ENCODE measurements at places on chromosomes 4 and X. TPM values are rescaled to one million over a fixed set of nuclear protein-coding genes. Genes with fewer than 3 reads are reported as not detected.

DNA sequence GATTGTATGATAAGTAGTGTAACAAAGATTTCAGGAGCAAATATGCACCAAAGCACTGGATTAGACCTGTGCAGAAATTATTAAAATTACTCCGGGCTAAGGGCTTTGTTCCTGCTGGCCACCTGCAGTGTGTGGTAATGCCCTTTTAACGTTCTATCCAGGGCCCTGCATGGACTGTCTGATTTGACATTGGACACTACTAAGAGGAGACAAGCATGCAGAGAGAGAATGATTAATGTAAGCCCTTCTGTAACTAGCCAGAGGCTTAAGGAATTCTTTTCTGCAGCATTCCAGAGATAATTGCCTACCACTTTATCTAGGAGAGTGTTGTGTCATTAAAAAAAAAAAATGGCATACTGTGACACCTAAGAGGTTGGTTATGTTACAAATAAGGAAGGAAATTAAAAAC lies 117.0 kb downstream of the PCDH7 start:
- no peaks in the 10 kb centered on the region for H3K27me3 ChIP-seq
- no peak overlapping the region for H3K4me3 ChIP-seq
- H3K27ac ChIP-seq: no peak overlapping the region
- H3K36me3 ChIP-seq: no peaks in the 10 kb centered on the region

The GAB3 gene
- total RNA-seq: 15.2 TPM

DNA sequence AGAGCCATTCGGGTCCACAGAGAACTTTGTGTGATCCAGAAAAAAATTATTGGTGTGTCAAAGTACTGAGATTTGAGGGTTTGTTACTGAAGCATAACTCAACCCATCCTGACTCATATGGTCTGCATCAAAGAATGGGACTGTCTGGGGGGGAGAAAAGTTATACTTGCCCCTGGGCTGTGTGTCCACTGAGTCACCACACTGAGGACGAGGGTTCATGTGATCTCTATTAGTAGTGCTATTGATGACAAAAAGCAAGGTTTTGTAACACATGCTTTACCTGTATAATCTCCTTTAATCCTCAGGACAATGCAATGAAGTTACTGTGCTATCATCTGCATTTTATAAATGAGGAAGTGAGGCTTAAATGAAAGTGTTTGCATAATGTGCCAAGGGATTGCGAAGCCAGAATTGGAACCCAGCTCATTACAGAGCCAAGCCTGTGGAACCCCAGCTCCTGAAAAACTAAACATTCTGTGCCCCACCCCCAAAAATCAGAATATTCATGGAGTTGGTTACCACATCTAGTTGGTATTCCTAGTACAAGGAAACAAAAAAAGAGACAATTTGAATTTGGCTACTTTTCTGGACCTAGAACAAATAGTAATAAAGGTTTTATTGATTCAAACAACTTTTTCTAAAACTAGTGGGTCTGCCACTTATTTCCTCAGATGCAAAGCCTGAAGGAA lies 31.2 kb downstream of the CCDC149 start:
- no peak overlapping the region for H3K27ac ChIP-seq
- no peaks in the 10 kb centered on the region for H3K27me3 ChIP-seq
- no peaks in the 10 kb centered on the region for H3K4me1 ChIP-seq
- no peak overlapping the region for H3K4me3 ChIP-seq
- H3K36me3 ChIP-seq: no peaks in the 10 kb centered on the region
- DNase-seq: no peak

DNA sequence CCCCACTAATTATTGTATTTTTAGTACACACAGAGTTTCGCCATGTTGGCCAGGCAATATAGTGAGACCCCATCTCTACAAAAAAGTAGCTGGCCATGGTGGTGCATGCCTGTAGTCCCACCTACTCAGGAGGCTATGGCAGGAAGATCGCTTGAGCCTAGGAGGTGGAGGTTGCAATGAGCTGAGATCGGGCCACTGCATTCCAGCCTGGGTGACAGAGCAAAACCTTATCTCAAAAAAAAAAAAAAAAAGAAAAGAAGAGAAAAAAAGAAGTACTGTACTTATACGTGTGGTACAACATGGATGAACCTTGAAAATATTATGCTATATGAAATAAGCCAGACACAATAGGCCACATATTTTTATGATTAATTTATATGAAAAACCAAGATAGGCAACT lies 9.9 kb upstream of the WDR45 start:
- H3K4me1 ChIP-seq: no peaks in the 10 kb centered on the region
- DNase-seq: no peak
- H3K27me3 ChIP-seq: no peaks in the 10 kb centered on the region

DNA sequence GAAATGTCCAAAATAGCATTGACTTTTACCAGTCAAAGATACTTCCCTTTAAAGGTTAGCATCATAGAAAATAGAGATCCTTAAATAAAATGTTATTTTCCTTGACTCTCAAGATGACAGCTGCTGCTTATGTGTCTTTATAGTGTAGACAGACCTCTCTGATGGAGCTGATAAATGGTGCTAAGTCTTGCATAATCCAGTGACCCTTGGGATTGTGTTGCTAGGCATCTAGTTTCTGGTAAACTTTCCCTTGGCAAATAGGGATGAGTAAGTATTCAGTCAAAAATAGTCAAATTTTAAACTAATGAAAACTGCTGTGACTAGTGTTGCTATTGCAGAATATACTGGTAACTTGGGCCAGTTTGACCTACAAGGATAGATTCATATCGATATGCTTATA lies 53.6 kb downstream of the MBNL3 start:
- no peak overlapping the region for H3K4me3 ChIP-seq
- no peak for DNase-seq
- no peak overlapping the region for H3K27ac ChIP-seq
- H3K36me3 ChIP-seq: no peaks in the 10 kb centered on the region
- no peaks in the 10 kb centered on the region for H3K4me1 ChIP-seq
- no peaks in the 10 kb centered on the region for H3K27me3 ChIP-seq

DNA sequence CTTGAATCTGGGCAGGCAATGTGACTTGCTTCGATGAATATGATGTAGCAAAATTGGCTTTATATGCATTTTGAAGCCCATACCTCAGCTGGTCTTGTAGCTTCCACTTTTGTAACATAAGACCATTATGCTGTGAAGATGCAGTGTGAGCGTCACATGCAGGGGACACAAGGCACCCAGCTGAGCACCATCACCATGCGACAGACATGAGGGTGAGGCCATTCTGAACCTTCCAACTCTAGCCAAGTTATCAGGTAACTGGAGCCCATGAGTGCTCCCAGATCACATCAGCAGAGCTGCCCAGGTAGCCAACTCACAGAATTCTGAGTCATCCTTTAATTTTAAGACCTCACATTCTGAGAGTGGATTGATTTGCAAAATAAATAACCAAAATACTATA lies 705.9 kb downstream of the FSTL5 start:
- H3K36me3 ChIP-seq: no peaks in the 10 kb centered on the region
- no peak overlapping the region for H3K27ac ChIP-seq
- no peaks in the 10 kb centered on the region for H3K27me3 ChIP-seq
- H3K4me3 ChIP-seq: no peak overlapping the region
- H3K4me1 ChIP-seq: no peaks in the 10 kb centered on the region
- DNase-seq: no peak

DNA sequence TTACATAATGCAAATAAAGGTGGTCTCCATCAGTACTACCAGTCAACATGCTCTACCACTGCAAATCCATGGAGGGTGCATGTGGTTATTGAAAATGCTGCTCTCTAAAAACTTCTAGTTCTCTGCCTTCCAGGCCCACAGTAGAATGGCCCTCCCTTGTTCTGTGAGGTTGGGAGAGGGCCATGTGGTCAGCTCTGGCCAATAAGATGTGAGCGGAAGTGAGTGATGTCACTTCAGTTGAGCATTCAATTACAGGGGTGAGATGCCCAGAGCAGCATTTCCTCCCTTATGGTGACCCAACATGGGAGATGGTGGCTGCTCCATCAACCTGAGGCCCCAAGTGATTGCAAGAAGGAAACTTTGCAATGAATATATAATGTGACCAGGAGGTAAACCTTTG lies 148.8 kb downstream of the CPEB2 start:
- no peak for DNase-seq
- no peak overlapping the region for H3K4me3 ChIP-seq
- H3K27ac ChIP-seq: no peak overlapping the region
- H3K27me3 ChIP-seq: no peaks in the 10 kb centered on the region
- H3K4me1 ChIP-seq: peaks cover 11% of the 10 kb centered on the region
- no peaks in the 10 kb centered on the region for H3K36me3 ChIP-seq

DNA sequence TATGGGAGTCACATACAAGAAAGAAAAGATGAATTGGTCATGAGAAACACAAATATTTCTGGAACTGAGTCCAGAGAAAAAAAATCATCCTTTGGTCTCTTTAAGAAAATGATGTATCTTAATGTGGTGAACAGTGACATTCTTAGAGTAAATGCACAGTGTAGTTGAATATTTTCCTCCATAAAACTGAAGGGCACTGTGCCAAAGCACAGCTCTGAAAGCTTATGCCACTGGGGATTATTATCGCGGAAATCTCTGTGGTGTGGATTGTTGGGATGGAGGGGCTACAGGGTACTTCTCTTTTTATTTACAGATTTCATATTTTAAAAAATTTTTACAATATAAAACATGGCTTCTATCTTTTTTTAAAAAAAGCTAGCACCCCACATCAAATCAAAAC lies 908.1 kb downstream of the CCSER1 start:
- no peak overlapping the region for H3K4me3 ChIP-seq
- no peaks in the 10 kb centered on the region for H3K36me3 ChIP-seq
- no peaks in the 10 kb centered on the region for H3K27me3 ChIP-seq
- no peak for DNase-seq
- no peak overlapping the region for H3K27ac ChIP-seq
- no peaks in the 10 kb centered on the region for H3K4me1 ChIP-seq

DNA sequence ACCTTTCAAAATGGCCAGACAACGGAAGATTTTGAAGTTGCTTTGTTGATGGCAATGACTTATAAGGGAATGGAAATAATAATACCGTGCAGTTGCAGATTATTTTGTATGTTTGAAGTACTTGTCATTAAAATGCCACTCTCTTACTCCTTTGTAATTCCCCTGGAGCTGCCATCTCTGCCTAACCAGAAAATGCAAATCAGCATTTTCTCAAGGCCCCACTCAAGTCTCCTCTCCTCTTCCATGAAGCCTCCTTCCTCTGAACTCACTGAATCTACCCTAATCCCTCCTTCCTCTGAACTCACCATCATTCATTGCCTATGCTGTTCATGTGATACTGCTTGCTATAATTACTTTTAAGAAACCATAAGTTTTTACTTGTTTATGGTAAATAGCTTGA lies 60.2 kb upstream of the RBPJ start:
- no peaks in the 10 kb centered on the region for H3K36me3 ChIP-seq
- H3K27ac ChIP-seq: no peak overlapping the region
- no peaks in the 10 kb centered on the region for H3K27me3 ChIP-seq

- no peaks in the 10 kb centered on the region for H3K36me3 ChIP-seq
- no peaks in the 10 kb centered on the region for H3K27me3 ChIP-seq
- no peaks in the 10 kb centered on the region for H3K4me1 ChIP-seq
- peak; percentile 81 for DNase-seq
- no peak overlapping the region for H3K27ac ChIP-seq
Measured at GRCh38 chr4:187064033-187064432, 340.4 kb upstream of the FAT1 start.

DNA sequence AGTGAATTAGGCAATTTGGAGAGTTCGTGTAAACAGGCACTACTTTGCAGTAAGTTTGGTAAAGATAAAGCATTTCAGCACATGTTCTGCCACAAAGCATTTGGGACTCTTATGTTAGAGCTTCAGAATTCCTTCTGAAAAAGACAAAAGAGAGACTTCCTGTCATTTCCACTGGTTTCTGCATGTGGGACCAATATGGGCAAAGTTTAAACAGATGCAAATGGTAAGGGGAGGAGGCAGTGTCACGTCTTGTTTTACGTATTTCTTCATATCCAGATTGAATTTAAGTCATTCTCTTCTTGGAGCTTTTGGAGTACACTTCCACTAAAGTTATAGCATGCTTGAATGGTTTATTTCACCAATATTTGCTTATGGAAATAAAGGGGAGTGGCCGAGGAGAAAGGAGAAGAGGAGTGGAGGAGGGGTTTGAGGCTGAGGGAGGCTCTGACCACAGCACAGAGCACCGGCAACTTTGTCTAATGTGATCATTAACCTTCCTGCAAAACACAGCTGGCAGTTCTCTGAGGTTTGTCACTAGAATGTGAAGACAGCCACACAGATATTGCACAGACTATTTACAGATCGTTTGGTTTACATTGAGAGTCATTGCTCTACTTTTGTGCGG lies at the start of gene APELA:
TSS of gene APELA (plus strand) at position 479 of the 625 bp plus-strand sequence. CDS start 154 bp downstream, outside the sequence.
- no peaks in the 10 kb centered on the region for H3K27me3 ChIP-seq
- no peak for DNase-seq
- H3K36me3 ChIP-seq: no peaks in the 10 kb centered on the region
- no peak within 1 kb of the TSS for H3K27ac ChIP-seq
- no peak within 1 kb of the TSS for H3K4me3 ChIP-seq
- H3K4me1 ChIP-seq: no peaks in the 10 kb centered on the region

The ARR3 gene
- not detected for total RNA-seq

The STEEP1 gene
- total RNA-seq: 23.7 TPM

GRCh38 chrX:10223276-10223675 lies 66.5 kb downstream of the CLCN4 start:
- H3K27ac ChIP-seq: no peak overlapping the region
- H3K4me1 ChIP-seq: no peaks in the 10 kb centered on the region
- no peak overlapping the region for H3K4me3 ChIP-seq
- no peaks in the 10 kb centered on the region for H3K36me3 ChIP-seq

DNA sequence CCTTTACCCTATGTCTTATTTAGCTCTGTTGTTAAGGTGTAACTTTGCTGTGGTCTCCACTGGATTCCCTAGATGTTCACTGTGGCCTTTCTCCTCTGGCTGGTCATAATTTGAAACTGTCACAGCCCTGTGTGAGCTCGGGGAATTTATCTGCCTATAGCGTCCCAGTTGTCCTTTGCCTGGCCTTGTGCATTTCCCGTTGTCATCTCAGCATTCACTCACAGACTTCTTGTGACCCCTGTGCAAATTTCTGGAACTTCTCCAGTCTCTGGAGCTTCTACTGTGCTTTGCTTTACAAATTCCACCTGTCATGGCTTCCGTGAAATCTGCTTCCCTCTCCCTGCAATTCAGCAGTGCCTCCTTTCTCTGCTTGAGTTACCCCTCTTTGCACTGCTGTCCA lies 106.7 kb downstream of the WWC2 start:
- no peaks in the 10 kb centered on the region for H3K4me1 ChIP-seq
- H3K36me3 ChIP-seq: peaks cover 4% of the 10 kb centered on the region
- no peaks in the 10 kb centered on the region for H3K27me3 ChIP-seq
- no peak overlapping the region for H3K4me3 ChIP-seq
- no peak for DNase-seq
- no peak overlapping the region for H3K27ac ChIP-seq

The NCAPG gene
- total RNA-seq: 2.4 TPM

The PPP1R2C gene
- total RNA-seq: not detected

GRCh38 chr4:24213961-24214360 lies 324.1 kb upstream of the PPARGC1A start:
- no peak overlapping the region for H3K4me3 ChIP-seq
- DNase-seq: no peak
- no peak overlapping the region for H3K27ac ChIP-seq
- peaks cover 7% of the 10 kb centered on the region for H3K4me1 ChIP-seq

The MTCP1 gene
- 6.5 TPM for total RNA-seq

- H3K27ac ChIP-seq: peak overlapping the region; percentile 44
- peak overlapping the region; percentile 48 for H3K4me3 ChIP-seq
- peak; percentile 46 for DNase-seq
Measured at GRCh38 chrX:64975491-64975890, 759 bp downstream of the ZC4H2 start.

The UNC5C gene
- 2.6 TPM for total RNA-seq

The GC gene
- total RNA-seq: 2.5 TPM

- H3K4me3 ChIP-seq: no peak overlapping the region
- H3K4me1 ChIP-seq: no peaks in the 10 kb centered on the region
- no peaks in the 10 kb centered on the region for H3K36me3 ChIP-seq
- no peaks in the 10 kb centered on the region for H3K27me3 ChIP-seq
- DNase-seq: no peak
- H3K27ac ChIP-seq: no peak overlapping the region
Measured at GRCh38 chrX:110331444-110332030, 13.7 kb upstream of the AMMECR1 start.
